Activated T-helper 2 cell treated with anti-CD3 and anti-CD28 coated beads, Interferon-gamma antibody, Interleukin-2, Interleukin-4, amounts not matched to agents 10 μg/mL and 5 μg/mL and 100 μg/mL, durations not matched to agents 14 hours and 24 hours and 36 hours (primary cell): ENCODE measurements at places on chromosomes 6 and 20. TPM values are rescaled to one million over a fixed set of nuclear protein-coding genes. Genes with fewer than 3 reads are reported as not detected.
A peak's percentile ranks its signal among the peaks of the same experiment; 100 is the strongest.

DNA sequence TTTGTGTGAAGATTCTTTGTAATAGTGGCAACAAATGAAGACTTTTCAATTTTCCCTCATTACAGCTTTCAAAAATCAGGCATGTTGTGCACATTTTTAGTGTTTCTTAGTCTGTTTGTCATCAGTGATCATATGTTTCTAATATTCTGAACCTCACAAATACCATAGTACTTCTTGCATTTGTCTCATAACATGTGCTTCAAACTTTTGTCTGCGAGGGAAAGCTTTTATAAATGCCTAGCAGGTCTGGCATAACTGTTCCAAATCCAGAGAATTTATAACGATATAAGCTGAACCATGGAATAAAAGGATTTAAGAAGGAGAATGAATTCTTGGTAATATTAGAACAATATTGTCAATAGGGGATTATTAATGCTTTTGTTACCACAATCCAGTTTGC lies 670.2 kb downstream of the RFPL4B start:
- no peak for DNase-seq
- no peak overlapping the region for H3K4me3 ChIP-seq
- no peaks in the 10 kb centered on the region for H3K27me3 ChIP-seq
- H3K27ac ChIP-seq: no peak overlapping the region
- H3K36me3 ChIP-seq: no peaks in the 10 kb centered on the region

DNA sequence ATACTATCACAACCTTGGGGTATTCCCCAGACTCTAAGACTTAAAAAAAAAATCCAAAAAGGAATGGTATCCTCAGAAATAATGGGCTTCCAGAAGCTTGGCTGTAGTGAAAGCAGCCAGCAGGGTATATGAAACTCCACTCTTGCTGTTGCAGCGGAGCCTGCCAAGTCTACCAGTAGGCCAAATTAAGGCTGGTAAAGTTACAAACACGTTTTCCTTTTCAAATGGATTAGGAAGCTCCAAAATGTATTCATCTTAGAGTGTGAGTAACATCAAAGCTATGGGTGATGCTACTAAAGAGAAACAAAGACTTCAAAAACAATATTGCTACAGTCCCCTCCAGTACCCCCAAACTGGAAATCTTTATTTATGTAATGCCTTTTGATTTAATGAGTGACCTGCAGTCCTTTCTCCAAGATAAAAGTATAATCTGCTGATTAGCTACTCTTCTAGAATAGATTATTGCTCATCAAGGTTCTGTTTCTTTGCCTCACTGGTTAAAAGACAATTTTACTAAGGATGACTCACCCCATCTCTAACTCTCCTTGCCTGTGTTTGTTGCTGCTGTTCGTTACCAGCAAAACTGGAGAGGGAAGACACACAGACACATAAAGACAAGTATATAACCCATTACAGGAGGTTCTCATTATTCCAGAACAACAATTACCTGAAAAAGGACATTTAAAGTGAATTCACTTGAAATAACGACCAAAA lies 84.9 kb downstream of the BTBD9 start:
- no peak overlapping the region for H3K4me3 ChIP-seq
- no peaks in the 10 kb centered on the region for H3K4me1 ChIP-seq
- DNase-seq: no peak
- no peak overlapping the region for H3K27ac ChIP-seq

- peaks cover 2% of the 10 kb centered on the region for H3K36me3 ChIP-seq
- no peak for DNase-seq
- H3K4me1 ChIP-seq: peaks cover 30% of the 10 kb centered on the region
Measured at GRCh38 chr6:108587258-108588059, 26.7 kb downstream of the FOXO3 start.

- H3K27me3 ChIP-seq: peaks cover 4% of the 10 kb centered on the region
- no peaks in the 10 kb centered on the region for H3K36me3 ChIP-seq
- no peak overlapping the region for H3K27ac ChIP-seq
Measured at GRCh38 chr20:36175475-36175995, 21.0 kb downstream of the EPB41L1 start.

The CAP2 gene
- not detected in 2 replicates for total RNA-seq

The TRIM15 gene
- 0.41 and 0.46 TPM in 2 replicates for total RNA-seq

DNA sequence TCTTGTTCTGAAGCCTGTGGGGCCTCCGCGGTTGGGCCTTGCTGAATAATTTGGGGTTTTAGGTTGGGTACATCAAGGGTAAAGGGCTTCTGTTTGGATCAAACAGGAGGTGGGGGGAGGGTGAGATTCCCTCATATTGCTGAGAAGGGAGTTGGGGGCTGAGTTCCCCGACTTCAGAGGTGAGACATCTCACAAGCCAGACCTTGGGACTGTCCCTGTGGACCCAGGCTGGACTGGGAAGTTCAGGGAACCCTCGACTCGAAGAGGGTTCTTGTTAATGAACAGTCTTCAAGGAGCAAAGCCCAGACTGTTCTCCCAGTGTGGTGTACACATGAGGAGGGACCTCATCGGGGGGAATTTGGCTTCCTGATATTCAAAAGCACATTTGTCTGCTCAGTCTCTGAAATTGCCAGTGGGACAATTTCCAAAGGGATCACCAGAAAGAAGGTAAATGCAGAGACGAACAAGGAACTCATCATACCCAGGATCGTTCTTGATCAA lies 118.5 kb downstream of the SYCP2 start:
- no peaks in the 10 kb centered on the region for H3K4me1 ChIP-seq
- H3K27ac ChIP-seq: no peak overlapping the region
- no peaks in the 10 kb centered on the region for H3K36me3 ChIP-seq
- DNase-seq: no peak

GRCh38 chr6:47701363-47701762 lies 3.0 kb downstream of the ADGRF4 start:
- no peak overlapping the region for H3K4me3 ChIP-seq
- DNase-seq: no peak
- H3K4me1 ChIP-seq: peaks cover 2% of the 10 kb centered on the region
- peaks cover 6% of the 10 kb centered on the region for H3K27me3 ChIP-seq

DNA sequence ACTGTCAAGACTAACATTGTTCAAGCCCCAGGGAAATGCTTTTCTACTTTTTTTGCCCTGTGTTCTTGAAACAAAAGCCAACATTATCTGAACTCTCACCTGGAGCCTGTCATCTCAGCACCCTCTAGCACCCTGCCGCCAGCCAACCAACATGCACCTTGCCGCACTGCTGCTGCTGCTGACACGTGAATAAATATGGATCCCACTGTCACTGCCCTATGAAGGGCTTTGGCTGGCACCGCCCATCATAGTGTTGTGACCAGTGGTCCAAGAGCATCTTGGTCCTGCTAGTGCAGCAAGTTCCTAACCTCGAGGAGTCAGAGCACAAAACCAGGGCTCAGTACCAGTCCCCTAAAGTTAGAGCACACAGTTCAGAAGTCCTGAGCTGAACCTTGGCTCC lies 41.6 kb downstream of the CENPW start:
- H3K27ac ChIP-seq: no peak overlapping the region
- H3K4me3 ChIP-seq: no peak overlapping the region
- no peaks in the 10 kb centered on the region for H3K36me3 ChIP-seq
- H3K27me3 ChIP-seq: no peaks in the 10 kb centered on the region

The UNC5CL gene
- total RNA-seq: 1.1 and 1.6 TPM in 2 replicates

The VSX1 gene
- not detected in 2 replicates for total RNA-seq

DNA sequence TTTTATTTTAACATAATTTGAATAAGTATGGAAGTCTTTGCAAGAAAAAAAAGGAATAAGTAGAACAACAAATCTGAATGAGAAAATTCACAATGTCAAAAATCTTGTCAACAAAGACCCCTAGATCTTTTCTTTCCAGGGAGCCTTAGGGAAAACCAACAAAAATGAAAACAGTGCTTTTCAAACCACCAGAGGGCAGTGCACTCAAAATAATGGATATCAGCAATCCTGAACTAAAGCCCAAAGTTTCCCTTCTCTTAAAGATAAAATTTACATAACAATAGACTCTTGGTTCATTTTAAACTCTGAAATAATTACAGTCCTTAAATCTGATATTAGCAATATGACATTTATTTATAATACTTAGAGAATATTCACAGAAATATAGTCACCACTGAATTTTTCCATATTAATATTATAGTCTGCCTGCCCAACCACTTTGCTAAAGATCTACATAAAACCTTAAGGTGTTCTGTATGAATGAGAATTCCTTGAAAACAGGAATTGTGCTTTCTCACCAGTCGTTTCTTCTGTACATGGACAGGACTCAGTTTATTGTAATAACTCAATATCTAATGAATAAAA lies 105.3 kb upstream of the BMP5 start:
- H3K4me1 ChIP-seq: no peaks in the 10 kb centered on the region
- no peak overlapping the region for H3K4me3 ChIP-seq
- H3K27me3 ChIP-seq: no peaks in the 10 kb centered on the region
- H3K36me3 ChIP-seq: no peaks in the 10 kb centered on the region
- no peak for DNase-seq

The CST4 gene
- total RNA-seq: not detected in 2 replicates

DNA sequence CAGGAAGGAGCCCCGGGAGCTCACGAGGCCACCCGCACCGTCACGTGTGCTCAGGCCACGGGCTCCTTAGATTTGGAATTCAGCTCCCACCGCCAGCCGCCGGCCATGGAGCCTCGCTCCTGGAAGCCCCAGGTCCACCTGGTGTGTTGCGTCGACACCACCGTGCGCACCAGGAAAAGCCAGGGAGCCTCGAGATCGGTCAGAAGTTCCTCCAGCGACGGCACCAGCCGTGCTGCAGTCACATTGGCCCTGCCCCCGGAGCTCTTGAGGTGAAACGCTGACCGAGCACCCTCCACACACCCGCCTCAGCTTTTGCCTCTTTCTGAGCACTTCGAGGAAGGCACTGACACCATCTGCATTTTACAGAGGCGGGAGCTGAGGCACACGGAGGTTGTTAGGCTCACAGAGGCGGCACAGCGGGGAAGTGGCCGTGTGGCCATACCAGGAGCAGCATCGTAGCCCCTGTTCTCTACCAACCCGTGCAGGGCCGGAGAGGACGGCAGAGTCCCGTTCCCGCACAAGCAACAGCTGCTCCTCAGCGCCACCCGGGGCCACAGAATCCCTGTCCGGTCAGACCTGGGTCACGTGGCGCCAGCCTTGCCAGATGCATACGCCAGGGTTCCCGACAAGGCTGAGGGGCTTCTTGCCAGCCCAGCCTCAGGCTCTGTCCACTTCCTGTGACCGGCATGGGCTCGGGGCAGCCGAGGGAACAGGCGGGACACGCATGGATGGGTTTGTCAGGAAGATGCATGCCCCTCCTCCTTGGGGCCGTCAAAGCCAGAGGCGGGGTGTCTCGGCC lies 7.6 kb downstream of the NKAIN4 start:
- no peaks in the 10 kb centered on the region for H3K36me3 ChIP-seq
- H3K4me1 ChIP-seq: no peaks in the 10 kb centered on the region
- peaks cover 11% of the 10 kb centered on the region for H3K27me3 ChIP-seq

DNA sequence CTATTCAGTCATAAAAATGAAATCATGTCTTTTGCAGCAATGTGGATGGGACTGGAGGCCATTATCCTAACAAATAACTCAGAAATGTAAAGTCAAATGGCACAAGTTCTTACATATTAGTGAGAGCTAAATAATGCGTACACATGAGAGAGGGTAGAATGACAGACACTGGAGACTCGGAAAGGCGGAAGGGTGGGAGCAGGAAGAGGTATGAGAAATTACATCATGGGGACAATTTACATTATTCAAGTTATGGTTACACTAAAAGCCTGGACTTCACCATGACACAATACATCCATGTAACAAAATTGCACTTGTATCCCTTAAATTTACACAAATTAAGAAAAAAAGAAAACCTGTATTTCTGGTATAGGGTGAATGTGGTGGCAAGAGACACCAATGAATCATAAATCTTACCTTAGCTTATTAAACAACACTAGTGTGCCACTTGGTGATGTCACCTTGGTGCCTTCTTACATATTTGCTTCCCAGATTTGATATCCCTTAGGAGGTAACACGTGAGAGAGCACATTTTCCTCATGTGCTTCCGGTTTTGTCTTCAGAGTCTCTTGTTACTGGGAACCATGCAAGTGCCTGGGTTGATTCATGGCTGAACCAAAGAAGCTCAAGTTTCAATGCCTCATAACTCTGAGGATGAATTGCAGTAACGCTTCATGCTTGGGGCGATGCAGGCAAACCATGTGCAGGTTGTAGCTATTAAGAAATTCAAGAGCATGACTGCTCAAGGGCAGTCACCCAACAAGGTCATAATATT lies 84.6 kb downstream of the DCDC2 start:
- no peaks in the 10 kb centered on the region for H3K36me3 ChIP-seq
- H3K27ac ChIP-seq: no peak overlapping the region
- H3K27me3 ChIP-seq: peaks cover 11% of the 10 kb centered on the region

The POM121L2 gene
- total RNA-seq: not detected in 2 replicates

The SLC35F1 gene
- 0.09 TPM in 1 of 2 replicates, not detected in the other for total RNA-seq

GRCh38 chr6:56072856-56073255 lies 174.5 kb downstream of the COL21A1 start:
- no peak overlapping the region for H3K27ac ChIP-seq
- no peaks in the 10 kb centered on the region for H3K4me1 ChIP-seq
- no peaks in the 10 kb centered on the region for H3K27me3 ChIP-seq
- H3K4me3 ChIP-seq: no peak overlapping the region

GRCh38 chr6:137836788-137837187 lies 30.3 kb upstream of the TNFAIP3 start:
- H3K4me3 ChIP-seq: no peak overlapping the region
- peaks cover 16% of the 10 kb centered on the region for H3K4me1 ChIP-seq
- H3K27ac ChIP-seq: no peak overlapping the region
- DNase-seq: no peak
- peaks cover 41% of the 10 kb centered on the region for H3K36me3 ChIP-seq

The ARHGAP18 gene
- total RNA-seq: 5.9 and 6.6 TPM in 2 replicates

The GMNN gene
- 68.5 and 71.5 TPM in 2 replicates for total RNA-seq

The SLC22A3 gene
- not detected in 2 replicates for total RNA-seq

GRCh38 chr6:166627875-166628801 lies 1.1 kb upstream of the RPS6KA2 start:
- peak; percentile 53 for DNase-seq
- H3K4me1 ChIP-seq: peaks cover 23% of the 10 kb centered on the region
- peaks cover 49% of the 10 kb centered on the region for H3K27me3 ChIP-seq
- peak overlapping the region; percentile 81 for H3K4me3 ChIP-seq
- peak overlapping the region; percentile 59 for H3K27ac ChIP-seq

GRCh38 chr6:109739686-109740085 lies 48.6 kb downstream of the FIG4 start:
- DNase-seq: no peak
- no peak overlapping the region for H3K27ac ChIP-seq
- H3K4me1 ChIP-seq: no peaks in the 10 kb centered on the region
- no peaks in the 10 kb centered on the region for H3K27me3 ChIP-seq

The GHRH gene
- total RNA-seq: not detected in 2 replicates

The CITED2 gene
- 36.0 and 43.6 TPM in 2 replicates for total RNA-seq

The EYS gene
- total RNA-seq: not detected in 2 replicates

The IMPG1 gene
- not detected in 2 replicates for total RNA-seq

DNA sequence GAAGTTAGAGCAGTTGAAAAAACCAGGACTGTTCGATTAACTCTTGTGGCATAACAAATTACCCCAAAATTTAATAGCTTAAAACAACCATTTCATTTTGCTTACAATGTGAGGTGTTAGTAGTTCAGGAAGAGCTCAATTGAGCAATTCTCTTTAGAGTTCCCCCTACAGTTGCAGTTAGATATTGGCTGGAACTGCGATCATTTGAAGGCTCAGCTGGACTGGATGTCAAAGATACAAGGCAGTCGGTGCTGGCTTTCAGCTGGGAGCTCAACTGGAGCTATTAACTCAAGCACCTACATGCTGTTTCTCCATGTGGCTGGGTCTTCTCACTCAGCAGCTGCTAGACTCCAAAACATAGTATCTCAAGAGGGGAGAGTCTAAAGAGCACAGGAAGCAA lies 96.0 kb upstream of the LOC128125822 start:
- H3K27me3 ChIP-seq: peaks cover 35% of the 10 kb centered on the region
- no peak for DNase-seq
- H3K27ac ChIP-seq: no peak overlapping the region
- H3K36me3 ChIP-seq: no peaks in the 10 kb centered on the region
- H3K4me3 ChIP-seq: no peak overlapping the region
